ENCODE measurements at places on chromosomes 1 and 21.

GRCh38 chr21:41720250-41720649, 46.6 kb downstream of the RIPK4 start:
- no peak for DNase-seq

GRCh38 chr1:242008826-242009495, 10.1 kb upstream of the MAP1LC3C start:
- DNase-seq: no peak

DNA sequence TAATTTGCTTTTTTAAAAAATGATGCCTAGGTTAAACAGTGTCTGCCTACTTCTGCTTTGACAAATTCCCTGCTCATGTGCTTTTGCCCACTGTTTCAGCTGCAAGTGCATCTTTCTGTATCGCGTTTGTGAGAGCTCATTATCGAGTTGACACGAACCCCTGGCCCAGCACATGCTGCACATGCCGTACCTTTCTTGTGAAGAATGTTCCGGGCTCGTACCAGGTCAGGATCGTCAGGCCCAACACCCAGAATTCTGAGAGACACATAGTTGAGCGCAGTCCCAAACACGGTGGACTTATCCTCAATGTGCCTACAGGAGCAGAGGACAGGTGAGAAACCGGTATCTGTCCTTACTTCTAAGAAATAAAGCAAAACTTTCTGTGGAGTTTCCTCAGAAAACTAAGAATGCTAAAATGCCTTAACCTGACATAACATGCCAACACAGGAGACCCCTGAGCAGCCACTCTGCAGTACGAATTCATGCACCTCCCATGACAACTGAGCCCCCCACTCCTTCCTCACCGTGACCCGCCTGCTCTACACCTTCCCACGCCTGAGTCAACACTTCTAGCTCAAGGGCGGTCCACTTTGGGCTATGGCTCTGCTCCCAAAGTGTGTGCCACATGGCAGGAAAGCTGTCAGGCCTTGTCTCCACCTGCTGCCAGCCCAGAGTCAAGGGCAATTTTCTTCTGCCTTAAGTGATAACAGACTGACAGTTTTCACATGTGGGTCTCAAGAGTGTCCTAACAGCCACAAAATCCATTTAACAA, 6.7 kb downstream of the LSS start:
- no peak for DNase-seq

DNA sequence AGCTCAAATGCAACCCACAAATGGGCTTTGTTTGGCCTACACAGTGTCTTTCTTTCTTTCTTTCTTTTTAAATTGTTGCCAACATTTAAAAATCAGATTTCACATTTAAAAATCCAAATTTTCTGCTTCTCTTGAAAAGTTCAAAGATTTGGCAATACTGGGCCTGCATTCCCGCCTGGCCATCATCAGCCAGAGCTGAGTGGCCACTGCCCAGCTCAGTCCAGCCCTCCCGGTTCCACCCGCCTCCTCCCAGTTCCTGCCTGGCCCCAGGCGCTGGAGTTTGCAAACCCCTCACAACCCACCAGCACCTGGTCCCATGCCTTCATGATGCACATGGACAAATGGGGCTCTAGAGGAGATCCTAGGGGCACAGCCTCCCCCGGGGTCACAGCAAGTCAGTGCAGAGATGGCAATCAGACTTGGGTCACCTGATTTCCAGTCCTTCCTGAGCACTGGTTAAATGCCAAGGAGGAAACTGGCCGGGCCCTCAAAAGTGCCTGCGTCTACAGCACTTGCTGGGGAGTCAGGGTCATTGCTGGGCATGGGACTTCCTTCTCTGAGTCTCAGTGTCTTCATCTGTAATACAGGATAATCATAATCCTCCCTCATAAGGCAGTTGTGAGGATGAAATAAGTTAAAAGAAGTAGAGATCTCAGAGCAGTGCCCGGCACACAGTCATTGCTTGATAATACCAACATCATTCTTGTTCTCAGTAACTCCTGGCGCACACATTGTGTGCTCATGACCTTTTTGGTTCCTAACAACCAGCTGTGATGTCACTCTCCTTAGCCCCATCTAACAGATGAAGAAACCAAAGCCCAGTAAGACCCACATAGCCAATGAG, 41.0 kb upstream of the LAPTM5 start:
- no peak for DNase-seq

DNA sequence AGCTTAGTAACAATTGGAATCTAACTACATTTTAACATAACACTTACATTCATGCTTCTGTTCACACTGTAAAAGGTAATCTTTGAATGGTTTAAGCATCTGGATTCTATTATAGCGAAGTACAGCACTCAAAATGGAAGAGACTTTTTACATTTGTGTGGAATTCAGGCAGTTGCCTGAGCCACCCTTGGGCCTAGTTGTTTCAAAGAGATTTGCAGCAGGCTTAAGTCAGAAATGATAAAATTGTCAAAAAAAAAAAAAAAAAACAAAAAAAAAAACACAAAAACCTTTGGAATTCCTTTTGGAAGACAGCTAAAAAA, 199.9 kb downstream of the LYPLAL1 start:
- no peak for DNase-seq

DNA sequence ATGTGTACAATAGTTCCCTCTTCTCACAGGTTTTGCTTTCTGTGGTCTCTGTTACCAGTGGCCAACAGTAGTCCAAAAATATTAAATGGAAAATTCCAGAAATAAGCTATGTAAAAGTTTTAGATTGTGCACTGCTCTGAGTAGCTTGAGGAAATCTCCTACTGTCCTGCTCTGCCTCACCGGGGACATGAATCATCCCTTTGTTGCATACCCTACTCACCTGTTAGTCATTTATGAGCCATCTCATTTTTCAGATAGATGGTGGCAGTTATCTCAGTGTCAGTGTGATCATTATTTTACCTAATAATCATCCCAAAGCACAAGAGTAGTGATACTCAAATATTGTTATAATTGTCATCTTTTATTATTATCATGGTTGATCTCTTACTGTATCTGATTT, 688.1 kb downstream of the PLA2G4A start:
- no peak for DNase-seq

DNA sequence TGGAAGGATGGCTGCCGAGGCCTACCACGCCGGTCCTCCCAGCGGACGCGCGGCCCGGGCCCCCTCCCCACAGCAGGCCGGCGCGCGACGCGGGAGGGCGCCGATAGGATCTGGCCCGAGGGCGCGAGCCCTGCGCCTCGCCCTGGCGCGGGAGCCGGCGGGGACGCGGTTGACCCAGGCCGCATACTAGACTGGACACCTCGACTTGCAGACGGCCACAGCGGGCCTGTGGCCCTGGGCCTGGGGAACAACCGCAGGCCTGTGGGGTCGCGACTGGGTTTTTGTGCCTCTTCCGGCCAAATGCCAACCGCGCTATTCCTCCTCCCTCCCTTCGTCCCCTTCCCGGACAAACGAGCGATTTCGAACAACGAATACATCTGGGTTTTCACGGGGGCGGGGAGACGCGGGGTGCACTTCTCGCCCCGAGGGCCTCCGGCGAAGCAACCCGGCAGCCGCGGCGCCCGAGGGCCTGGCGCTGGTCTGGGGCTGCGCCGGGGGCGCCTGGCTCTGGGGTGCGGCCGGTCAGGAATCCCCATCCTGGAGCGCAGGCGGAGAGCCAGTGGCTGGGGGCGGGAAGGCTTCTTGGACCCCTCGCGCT, 2.4 kb downstream of the NHLH2 start:
- no peak for DNase-seq

- DNase-seq: no peak
Measured at GRCh38 chr1:997713-997992, 2.2 kb downstream of the HES4 start.

All from DND-41 (cell line).